Heart left ventricle (tissue), 16 donors: ENCODE measurements at places on chromosomes 4 and X. TPM values are rescaled to one million over a fixed set of nuclear protein-coding genes. Genes with fewer than 3 reads are reported as not detected.
A peak's percentile ranks its signal among the peaks of the same experiment; 100 is the strongest.

DNA sequence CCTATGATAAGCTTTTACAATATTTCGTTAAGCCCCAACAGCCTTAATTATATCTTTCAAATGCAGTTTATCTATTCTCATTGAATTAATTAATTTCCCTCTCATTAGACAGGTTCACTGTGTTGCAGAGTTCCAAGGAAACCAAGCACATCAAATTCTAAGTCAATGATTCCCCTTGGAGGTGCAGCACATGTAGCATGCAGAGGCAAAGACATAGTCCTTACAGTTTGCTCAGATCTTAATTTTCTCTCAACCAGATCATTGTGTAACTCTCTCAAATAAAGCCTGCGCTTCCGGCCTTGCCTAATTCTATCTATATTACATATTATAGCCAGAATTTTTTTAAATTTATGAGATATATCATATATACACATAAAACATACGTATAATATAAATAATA is 205.4 kb downstream of the GRIA2 start:
- no peak for DNase-seq

DNA sequence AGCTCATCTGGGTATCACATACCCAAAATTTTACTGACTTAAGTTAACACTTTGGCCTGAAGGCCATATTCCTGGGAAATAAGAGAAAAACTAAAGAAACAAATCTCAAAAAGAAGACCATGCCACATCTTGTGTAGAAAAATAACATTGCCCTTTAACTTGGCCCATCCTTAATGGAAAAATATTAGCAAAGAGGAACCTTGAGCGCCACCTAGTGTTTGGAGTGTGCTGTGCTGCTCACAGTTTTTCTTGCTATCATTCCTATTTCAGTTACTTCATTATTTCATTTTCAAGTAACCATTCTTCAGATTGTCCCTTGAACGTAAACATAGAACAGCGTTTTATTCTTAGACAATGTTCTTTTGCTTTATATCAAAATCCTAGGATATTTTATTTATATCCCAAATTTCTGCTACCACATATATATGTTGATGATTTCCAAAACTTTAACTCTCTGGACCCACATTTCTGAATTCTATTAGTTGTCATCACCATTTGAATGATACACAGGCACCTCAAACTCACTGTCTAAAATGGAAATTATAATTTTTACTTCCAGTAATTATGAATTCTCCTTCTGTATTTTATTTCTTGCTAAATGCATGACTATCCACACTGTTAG is 999.0 kb upstream of the ADGRL3 start:
- DNase-seq: no peak

DNA sequence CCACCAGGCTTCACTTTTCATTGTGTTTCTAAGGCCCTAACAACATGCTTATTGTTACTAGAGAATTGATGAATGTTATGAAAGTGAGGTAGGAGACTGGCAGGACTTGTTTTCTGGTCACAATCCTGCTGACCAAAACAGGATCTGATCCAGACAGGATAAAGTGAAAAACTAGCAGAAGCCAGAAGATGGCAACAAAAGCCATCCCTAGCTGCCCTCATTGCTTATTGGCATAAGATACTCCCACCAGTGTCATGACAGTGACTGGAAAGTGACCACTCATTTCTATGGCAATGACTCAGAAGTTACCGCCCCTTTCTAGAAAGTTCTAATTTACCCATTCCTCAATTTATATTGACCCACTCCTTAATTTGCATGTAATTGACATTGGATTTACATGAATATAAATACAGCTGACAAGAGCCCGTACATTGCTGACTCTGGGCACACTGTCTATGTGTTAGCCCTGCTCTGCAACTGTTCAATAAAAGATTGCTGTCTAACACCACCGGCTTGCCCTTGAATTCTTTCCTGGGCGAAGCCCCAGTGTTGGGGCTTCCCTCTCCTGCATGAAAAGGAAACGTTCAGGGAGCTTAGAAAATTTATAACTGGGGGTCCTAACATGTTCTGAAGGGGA is 30.0 kb upstream of the FGG start:
- no peak for DNase-seq

DNA sequence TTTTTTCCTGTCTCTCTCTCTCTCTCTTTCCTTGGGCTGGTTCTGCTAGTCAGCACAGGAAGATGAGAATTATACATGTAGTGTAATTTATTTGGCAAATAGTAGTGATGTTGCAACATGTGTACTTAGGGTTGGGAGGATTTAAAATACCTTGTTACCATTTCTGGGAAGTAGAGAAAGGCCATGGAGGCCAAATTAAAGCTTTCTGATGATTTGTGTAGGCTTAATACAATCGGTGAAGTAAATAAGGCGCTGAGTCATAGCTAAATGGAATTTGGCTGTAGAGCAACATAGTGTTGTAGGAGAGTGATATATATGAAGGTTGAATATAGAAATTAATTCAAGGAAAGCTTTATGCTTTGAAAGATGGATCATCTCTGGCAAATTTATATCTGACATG is 295.3 kb downstream of the GRID2 start:
- DNase-seq: no peak

GRCh38 chrX:132622130-132622529 is 133.3 kb upstream of the MBNL3 start:
- no peak for DNase-seq

- no peak for DNase-seq
Measured at GRCh38 chr4:10416441-10416840, 40.8 kb downstream of the ZNF518B start.

- DNase-seq: no peak
Measured at GRCh38 chr4:125184116-125184515, 130.6 kb upstream of the FAT4 start.

DNA sequence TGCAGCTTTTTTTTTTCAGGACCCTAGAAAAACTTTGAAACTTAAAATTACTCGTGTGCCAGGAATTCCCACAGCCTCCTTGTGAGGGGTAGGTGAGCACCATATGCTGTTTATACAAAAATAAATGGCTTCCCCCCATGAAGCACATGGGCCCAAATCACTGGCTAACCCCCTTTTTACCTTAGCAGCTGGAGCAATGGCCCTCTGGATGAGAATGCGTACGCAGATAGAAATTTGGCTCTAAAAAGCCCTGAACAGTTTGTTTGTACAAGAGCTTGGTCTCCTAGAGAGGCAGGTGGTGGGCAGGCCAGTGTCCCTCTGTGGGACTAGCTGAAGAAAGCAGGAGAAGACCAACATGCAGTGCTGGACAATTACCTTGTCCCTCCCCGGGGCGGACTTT is 76.5 kb downstream of the SLC9A6 start:
- DNase-seq: peak; percentile 33

GRCh38 chr4:66885501-66886165 is 659.7 kb downstream of the CENPC start:
- DNase-seq: no peak

DNA sequence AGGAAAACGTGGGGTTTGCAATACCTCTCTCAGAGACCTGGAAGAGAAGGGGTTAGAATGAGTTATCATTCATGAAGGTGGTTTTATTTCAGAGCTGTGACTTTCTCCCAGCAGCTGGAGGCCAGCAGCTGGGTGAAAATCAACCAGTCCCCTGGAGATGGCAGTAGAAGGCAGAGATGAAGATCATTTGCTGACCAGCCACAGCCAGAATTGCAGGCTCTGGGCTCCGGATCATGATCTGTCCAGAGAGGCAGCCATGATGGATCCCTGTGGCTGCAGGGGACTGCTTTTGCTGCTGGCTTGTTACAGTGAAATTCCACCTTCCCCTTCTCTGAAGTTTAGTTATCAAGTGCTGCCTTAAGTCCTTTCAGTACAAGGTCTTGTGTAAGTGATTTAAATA is 46.9 kb upstream of the TAB3 start:
- no peak for DNase-seq

GRCh38 chrX:13022926-13023325 is 21.5 kb downstream of the FAM9C start:
- no peak for DNase-seq

- DNase-seq: no peak
Measured at GRCh38 chr4:74660866-74661265, 133.5 kb downstream of the BTC start.

DNA sequence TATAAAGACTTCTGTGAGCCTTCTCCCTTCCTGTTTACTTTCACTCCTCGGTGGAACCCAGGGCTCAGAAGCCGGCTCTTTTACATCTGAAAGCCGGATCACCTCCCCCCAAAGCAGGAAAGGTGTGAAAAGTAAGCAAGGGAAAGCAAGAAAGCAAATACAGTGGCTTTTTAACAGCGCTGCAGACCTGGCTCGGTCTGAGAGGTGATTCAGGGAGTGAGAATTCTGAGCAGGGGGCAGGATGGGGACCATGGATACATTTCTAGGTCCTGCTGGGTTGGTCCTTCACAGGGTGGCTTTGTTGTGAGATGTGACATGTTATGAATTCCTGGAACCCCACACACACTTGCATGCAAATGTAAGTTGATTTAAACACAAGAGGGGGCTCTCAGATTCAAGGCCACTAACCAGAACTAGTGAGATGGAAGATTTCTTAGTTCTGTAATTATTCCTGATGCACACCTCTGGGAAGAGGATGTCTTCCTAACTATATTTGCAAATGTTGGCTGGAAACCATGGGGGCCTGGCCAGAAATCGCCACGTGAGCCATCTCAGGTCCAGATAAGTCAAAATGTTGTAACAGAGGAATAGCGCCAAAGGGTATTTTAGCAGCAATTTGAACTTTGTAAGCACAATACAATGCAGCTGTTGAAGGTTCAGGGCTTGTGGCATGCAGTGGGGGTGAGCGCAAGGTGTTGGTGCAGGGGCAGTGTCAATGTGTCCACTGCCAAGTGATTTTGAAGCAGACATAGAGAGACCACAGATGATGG is 670.1 kb upstream of the LCORL start:
- DNase-seq: no peak

DNA sequence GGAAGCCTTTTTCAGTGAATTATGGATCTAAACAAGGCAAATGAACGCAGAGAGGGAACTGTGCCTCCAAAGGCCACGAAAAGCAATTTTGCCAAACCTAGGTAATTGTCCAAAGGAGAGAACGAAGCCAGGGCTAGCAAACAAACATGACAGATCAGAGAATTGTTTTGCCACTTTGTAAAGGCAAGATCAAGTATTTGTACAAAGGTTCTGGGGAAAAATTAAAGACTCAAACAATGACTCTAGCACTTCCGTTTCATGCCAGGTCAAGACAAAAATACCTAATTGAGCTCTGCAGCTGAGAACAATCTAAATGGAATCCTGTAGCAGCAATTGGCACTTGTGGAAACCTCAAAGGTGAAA is 8.5 kb downstream of the RBM47 start:
- no peak for DNase-seq

- DNase-seq: no peak
Measured at GRCh38 chrX:7987160-7988012, 60.2 kb upstream of the PNPLA4 start.

DNA sequence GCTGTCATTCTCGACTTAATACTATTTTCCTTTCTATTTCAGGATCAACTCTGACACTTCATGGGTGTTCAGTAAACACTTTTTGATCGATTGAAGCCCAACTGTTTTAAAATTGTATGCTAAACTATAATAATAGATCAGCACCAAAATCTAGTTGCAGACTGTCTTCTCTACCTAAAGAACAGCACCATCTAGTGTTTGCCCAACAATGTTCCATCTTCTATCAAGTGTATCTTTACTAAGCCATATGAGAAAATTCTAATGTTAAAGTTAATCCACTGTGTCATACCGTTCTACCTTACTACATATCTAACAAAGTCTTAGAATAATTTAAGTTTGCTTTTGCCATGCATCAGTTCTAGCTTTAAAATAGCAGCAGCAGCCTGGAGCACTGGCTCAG is 113.0 kb upstream of the PRDX4 start:
- DNase-seq: no peak

GRCh38 chr4:73679836-73680235 is 59.6 kb upstream of the RASSF6 start:
- no peak for DNase-seq

DNA sequence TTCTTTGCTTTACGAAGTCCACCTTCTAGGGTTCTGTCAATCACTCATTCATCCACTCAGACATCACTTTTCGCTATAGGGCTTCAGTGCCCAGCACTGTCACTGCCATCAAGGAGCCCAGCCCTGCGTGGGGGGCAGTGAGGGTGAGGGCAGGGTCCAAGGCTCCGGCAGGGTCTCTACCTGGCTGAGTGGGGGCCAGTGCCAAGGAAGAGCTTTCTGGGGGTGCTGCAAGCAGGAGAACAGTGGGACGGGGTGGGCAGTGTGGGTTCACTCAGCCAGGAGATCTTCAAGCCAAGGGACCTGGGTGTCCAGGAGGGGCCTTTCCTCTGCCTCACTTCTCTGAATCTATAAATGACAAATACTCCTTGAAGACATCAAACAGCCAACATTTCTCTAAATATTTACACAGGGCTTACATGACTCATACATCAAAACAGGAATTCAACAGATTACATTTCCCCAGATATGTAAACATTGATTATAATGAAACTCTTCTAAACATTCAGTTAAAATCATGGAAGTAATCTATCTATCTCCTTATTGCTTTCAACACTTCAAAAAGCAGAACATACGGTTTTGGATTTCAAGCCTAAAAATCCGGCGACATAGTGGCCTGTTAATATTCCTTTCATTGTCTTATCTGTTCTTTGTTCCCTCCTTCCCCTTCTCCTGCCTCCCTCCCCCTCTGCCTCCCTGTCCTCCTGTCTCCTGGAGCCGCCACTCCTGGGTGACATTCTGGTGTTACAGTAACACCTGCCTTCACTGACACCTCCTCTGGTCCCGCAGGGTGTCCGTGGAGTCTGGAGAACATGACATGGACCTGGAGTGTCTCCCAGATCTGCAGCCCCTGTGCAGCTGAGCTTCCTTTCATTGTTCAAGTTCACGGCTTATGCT is 94.4 kb upstream of the ADRA2C start:
- no peak for DNase-seq

GPR119 gene
- total RNA-seq: not detected

DMRTC1 gene
- not detected for total RNA-seq

TMPRSS11B gene
- total RNA-seq: not detected

CYSLTR1 gene
- 1.2 TPM for total RNA-seq

RTL3 gene
- 0.09 TPM for total RNA-seq

APOO gene
- 112 TPM for total RNA-seq

GYG2 gene
- total RNA-seq: 0.72 TPM

TLR2 gene
- 2.3 TPM for total RNA-seq
